Stromal cell of bone marrow (primary cell): ENCODE measurements at places on chromosomes 11 and 22.

GRCh38 chr11:57230316-57230715 is 6.7 kb downstream of the APLNR start:
- DNase-seq: no peak

- no peak for DNase-seq
Measured at GRCh38 chr11:24965748-24966147, 468.9 kb downstream of the LUZP2 start.

GRCh38 chr11:68704887-68705286 is 20.5 kb downstream of the GAL start:
- no peak for DNase-seq

DNA sequence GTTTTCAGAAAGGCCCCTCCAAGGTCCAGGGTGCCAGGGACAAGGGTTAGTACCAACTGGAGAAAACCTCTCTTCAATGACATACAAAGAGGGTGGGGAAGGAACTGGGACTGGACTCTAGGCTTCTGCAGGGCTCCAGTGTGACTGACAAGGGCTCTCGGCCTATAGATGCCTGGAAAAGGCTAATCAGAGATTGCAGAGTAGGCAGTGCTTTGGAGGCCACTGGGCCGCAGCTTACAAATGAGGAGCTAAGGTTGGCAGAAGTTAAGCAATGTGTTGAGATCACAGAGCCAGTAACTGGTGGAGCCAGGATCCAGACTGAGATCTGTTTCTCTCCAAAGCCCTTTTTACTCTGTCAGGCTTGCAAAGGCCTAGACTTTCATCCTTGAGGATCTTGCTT is 7.4 kb upstream of the DGKZ start:
- no peak for DNase-seq

GRCh38 chr11:17389957-17390649 is 1.6 kb upstream of the KCNJ11 start:
- no peak for DNase-seq

- DNase-seq: no peak
Measured at GRCh38 chr11:74000307-74001133, 8.4 kb downstream of the UCP3 start.

- DNase-seq: no peak
Measured at GRCh38 chr11:69861901-69862300, 42.7 kb upstream of the FGF3 start.

DNA sequence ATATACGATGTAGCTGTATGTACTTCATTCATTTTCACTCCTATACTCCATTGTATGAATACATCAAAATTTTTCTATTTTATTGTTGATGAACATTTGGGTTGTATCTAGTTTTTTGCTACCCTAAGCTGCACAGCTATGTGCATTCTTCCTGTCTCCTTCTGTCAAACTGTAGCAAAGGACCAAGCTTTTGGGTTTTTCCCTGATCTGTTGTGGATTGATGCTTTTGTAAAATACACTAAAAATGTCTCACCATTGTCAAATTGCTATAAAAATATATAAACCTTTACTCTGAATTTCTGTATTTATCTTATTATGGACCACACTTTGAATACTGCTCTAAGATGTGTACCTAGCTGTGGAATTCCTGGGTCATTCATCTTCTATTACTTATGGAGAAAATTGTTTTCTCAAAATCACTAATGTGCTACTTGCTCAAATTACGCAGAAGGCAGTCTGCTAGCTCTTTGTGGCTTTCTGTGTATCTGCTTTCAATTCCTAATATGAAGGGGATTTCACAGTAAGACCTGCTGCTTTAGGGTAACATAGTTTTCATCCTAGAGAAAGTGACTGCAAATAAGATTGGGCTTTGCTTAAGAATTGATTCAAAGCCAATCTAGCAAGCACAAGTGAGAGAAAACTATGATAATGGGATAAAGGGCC is 123.4 kb downstream of the CYP2R1 start:
- DNase-seq: no peak
